ENCODE measurements at places on chromosomes 2 and 18. TPM values are rescaled to one million over a fixed set of nuclear protein-coding genes. Genes with fewer than 3 reads are reported as not detected.

DSC3 gene
- 6.9 TPM for total RNA-seq

- H3K27ac ChIP-seq: no peak overlapping the region
- H3K36me3 ChIP-seq: no peaks in the 10 kb centered on the region
- no peak overlapping the region for H3K4me3 ChIP-seq
- DNase-seq: no peak
- H3K4me1 ChIP-seq: peaks cover 48% of the 10 kb centered on the region
Observed at GRCh38 chr2:108614659-108615058, 80.4 kb downstream of the LIMS1 start.

DNA sequence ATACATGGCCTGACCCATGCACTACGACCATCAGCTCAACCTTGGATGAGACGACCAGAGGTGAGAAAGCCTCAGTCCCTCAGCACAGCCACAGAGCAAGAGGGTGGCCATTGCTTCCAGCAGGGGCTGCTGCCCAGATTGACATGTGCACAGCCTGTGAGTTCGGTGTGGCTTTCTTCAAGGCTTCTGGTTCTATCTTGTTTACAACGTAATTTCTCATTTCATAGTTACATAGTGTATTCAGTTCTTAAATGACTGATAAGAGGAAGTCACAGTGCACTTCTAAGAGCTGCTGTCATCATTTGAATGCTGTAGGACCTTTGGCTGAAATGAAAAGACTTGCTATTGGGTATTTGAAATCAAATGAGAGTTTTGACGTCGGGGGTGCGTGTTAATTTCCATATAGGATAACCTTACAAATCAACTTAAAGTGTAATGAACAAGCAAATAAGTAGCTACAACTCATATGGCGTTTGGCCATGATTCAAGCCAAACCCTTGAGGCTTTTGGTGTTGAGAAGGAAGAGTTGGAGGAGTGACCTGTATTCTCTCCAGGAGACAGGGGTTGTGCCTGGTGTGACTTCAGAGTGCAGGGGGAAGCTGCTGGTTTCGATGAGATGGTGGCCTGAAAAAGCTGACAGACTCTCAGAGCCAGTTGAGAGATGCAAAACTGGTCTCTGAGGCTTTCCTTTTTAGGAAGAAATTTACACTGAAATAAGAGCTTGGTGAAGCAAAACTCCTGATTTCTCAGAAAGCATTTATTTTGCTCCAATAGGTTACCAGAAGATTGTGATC is 51.0 kb downstream of the TSHZ1 start:
- H3K27ac ChIP-seq: no peak overlapping the region
- H3K36me3 ChIP-seq: no peaks in the 10 kb centered on the region

FAM237A gene
- not detected for total RNA-seq

TYW5 gene
- 5.9 TPM for total RNA-seq

DNA sequence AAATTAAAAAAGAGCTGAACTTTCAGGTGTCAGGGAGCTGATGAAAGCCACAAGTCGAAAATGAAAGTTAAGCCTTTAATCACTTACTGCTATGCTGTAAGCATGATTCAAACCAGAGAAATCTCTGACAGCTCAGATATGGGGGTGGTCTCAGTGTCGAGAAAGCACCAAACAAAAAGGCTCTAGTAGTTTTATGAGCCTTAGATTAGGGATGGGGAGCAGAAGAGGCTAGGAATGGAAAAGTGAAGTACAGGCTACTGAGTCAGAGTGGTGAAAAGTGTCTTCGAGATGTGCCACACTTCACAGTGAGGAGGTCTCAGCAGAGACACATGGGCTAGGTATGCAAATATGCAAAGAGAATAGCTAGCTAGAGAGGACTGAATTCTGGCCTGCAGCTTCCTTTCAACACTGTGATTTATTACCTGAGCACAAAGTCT is 482.2 kb downstream of the SPAG16 start:
- no peaks in the 10 kb centered on the region for H3K4me1 ChIP-seq
- no peaks in the 10 kb centered on the region for H3K36me3 ChIP-seq
- DNase-seq: peak; percentile 31
- H3K27me3 ChIP-seq: no peaks in the 10 kb centered on the region
- no peak overlapping the region for H3K27ac ChIP-seq

GRCh38 chr2:39646267-39646666 is 19.4 kb upstream of the TMEM178A start:
- no peaks in the 10 kb centered on the region for H3K4me1 ChIP-seq
- DNase-seq: no peak
- H3K27me3 ChIP-seq: no peaks in the 10 kb centered on the region
- H3K36me3 ChIP-seq: no peaks in the 10 kb centered on the region
